Activated CD4-positive, alpha-beta T cell treated with anti-CD3 and anti-CD28 coated beads, Interleukin-2, Interleukin-4, amounts not matched to agents 100 ng/mL and 50 ng/mL, durations not matched to agents 16 hours and 8 hours (primary cell): ENCODE measurements at places on chromosomes 12 and 14.

GRCh38 chr12:90036637-90037036, 328.0 kb upstream of the ATP2B1 start:
- peak; percentile 15 for DNase-seq

GRCh38 chr14:29799464-29800095, 128.1 kb downstream of the PRKD1 start:
- DNase-seq = no peak

- DNase-seq = no peak
Observed at GRCh38 chr14:53430870-53431269, 277.7 kb upstream of the DDHD1 start.

GRCh38 chr14:84404246-84404645, 1125.7 kb upstream of the FLRT2 start:
- DNase-seq = no peak

- no peak for DNase-seq
Observed at GRCh38 chr12:1655225-1655788, 26.3 kb downstream of the WNT5B start.

DNA sequence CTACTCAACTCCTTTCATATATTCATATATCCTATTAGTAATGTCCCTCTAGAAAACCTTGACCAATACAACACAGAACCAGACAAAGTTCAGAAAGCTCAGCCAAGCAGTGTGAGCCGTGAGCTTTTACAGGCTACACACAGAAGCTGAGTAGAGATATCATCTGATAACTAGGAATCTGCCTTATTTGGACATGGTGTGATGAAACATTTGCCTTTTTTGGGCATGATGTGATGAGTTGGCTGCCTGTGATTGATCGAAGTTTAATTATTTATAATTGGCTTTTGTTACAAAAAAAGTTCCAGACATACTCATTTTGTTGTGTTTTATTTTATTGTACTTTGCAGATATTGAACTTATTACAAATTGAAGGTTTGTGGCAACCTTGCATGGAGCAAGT, 46.6 kb downstream of the TESPA1 start:
- no peak for DNase-seq

DNA sequence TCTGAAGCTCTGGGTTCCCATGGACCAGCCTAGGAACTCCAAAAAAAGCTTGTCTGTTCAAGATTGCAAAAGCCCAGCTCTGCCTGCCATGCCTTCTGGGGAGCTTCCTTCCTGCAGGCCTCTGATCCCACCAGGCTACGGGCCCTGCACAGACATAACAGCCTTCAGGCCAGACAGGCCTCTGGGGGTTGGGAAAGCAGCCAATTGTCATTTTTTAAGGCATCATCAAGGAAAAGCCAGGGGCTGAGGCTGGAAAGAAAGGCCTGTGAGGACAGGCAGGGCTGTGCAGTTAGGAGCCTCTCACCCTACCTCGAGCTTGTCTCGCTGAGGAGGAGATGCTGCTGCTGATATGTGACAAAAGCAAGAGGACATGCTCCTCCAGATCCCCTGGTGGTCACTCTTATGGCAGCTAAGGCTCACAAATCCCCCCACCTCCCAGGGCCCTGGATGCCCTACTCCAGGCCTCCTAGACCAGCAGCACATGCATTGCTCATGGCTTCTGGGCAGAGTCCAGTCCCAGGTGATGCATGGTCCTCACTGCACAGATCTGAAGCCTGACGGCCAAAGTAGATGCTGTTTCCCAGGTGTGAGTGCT, 2.9 kb downstream of the TMEM229B start:
- no peak for DNase-seq

- no peak for DNase-seq
Observed at GRCh38 chr14:79074510-79074909, 904.3 kb downstream of the NRXN3 start.

DNA sequence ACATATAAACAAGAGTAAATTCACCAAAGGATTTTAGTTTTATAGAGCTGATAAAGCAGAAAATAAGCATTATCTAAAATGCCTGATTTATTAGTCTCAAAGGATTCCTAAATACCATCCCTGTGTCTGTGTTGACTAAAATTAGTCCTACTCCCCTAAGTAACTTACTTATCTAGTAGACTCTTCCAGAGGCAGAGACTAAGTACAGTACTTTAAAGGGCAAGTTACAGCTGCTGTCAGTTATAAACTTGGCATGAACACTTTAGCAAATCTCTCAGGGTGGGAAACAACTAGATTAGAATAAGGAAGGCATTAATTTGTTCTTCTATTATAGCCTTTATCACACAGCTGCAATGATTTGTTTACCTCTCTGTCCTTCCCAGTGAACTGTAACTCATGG, 46.0 kb downstream of the ATP2B1 start:
- DNase-seq = no peak

DNA sequence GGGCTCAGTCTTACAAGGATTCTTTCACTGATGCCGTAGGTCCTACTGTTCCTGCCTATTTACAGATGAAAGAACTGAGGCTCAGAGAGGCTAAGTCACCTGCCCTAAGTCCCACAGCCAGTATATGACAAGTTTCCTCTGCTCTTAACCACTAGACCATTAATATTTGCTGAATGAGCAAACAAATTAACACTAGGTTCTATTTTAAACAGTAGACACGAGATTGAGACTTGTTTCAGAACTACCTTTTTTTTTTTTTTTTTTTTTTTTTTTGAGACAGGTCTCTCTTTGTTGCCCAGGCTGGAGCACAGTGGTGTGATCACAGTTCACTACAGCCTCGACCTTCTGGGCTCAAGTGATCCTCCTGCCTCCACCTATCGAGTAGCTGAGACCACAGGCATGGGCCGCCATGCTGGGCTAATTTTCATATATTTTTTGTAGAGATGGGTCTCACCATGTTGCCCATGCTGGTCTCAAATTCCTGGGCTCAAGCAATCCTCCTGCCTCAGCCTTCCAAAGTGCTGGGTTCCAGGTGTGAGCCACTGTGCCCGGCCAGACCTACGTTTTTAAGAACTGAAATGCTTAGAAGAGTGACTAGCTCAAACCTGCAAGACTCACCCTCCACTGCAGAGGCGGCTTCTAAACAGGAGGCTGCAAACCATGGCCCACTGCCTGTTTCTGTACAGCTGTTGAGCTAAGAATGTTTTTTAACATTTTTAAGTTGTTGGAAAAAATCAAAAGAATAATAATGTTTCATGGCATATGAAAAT, 12.9 kb downstream of the SYNE3 start:
- DNase-seq = no peak

GRCh38 chr14:61281186-61281947, at the start of gene TMEM30B:
TSS of gene TMEM30B (minus strand) at chr14:61281338. CDS start at chr14:61281147, 191 bp downstream.
- no peak for DNase-seq

DNA sequence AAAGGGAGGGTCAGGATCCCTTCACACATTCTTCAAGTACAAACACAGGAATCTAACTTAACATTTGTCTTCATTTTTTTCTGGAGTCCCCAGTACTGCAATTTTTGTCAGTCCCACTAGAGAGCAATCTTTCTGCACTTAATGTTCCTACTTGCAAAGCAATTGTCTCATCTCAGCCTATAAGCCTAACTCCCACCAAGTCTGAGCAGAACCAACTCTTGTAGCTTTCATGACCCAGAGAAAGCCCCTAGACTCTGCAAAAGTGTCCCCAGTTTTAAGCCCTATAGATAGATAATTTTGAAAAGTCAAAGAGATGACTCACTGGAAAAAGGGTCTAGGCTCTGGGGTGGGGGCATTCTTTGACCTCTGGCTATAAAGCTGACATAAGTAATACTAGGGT, 1.8 kb upstream of the ZBTB39 start:
- DNase-seq = peak; percentile 65

- peak; percentile 15 for DNase-seq
Observed at GRCh38 chr14:86124328-86124727, 594.4 kb downstream of the FLRT2 start.

- DNase-seq = peak; percentile 30
Observed at GRCh38 chr14:20757965-20758364, 10.2 kb upstream of the EDDM3B start.

- no peak for DNase-seq
Observed at GRCh38 chr14:72925171-72925759, 999 bp upstream of the DCAF4 start.

GRCh38 chr14:23612354-23612732, 23.8 kb upstream of the DHRS2 start:
- DNase-seq = no peak

DNA sequence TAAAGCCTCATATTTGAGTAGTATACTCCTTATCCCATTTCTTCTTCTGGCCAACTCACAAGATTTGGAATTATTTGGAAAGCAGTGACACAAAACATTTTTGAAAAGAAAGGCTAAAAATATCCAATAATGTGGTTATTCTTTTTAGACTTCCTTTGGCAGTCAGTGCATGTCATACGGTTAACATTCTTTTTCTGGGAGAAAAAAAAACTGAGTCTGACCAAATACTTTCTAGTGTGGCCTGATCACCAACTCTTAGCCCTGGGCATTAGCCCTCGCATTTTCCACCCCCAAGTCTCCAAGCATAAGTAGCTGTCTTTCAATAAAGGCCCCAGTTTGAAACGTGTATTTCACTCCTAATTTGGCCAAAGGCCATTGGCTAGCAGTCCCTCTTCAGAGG, 5.9 kb downstream of the RASSF3 start:
- no peak for DNase-seq

- no peak for DNase-seq
Observed at GRCh38 chr12:122975790-122976647, 975 bp downstream of the OGFOD2 start.

- DNase-seq = peak; percentile 46
Observed at GRCh38 chr12:50174971-50175715, 8.0 kb upstream of the CERS5 start.

- no peak for DNase-seq
Observed at GRCh38 chr12:110134691-110135411, 10.7 kb downstream of the IFT81 start.

- DNase-seq = no peak
Observed at GRCh38 chr12:124953689-124954405, 35.1 kb downstream of the DHX37 start.

DNA sequence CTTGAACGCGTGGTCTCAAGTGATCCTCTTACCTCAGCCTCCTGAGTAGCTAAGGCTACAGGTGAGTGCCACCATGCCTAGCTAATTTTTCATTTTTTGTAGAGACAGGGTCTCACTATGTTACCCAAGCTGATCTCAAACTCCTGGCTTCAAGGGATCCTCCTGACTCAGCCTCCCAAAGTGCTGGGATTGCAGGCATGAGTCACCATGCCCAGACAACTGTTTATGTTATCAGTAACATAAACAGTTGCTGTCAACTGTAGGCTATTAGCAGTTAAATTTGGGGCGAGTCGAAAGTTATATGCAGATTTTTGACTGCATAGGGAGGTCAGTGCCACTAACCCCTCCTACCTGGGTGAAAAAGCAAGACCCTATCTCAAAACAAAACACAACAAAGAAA, 26.2 kb upstream of the LRRK2 start:
- DNase-seq = no peak

- no peak for DNase-seq
Observed at GRCh38 chr12:48012070-48012469, 7.8 kb upstream of the COL2A1 start.

- no peak for DNase-seq
Observed at GRCh38 chr12:22126758-22127157, 80.7 kb downstream of the CMAS start.

DNA sequence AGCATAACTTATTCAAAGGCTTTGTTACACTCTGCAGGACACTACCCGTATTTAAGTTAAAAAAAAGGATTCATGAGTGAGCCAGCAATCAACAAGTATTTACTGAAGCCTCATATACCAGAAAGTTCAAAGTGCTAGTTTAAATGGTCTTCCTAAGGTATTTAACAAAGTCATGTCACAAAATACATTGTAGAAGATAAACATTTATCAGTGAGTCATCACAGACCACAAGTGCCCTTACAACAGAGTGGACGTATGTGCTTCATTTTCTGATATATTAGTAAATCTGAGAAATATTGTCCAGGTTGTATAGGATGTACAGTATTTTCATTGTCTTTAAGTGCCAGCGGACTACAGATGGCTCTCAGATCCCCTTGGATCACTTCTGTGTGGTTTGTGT, 24.2 kb downstream of the FLRT2 start:
- DNase-seq = no peak

- no peak for DNase-seq
Observed at GRCh38 chr12:68387338-68387737, 55.2 kb upstream of the MDM1 start.

DNA sequence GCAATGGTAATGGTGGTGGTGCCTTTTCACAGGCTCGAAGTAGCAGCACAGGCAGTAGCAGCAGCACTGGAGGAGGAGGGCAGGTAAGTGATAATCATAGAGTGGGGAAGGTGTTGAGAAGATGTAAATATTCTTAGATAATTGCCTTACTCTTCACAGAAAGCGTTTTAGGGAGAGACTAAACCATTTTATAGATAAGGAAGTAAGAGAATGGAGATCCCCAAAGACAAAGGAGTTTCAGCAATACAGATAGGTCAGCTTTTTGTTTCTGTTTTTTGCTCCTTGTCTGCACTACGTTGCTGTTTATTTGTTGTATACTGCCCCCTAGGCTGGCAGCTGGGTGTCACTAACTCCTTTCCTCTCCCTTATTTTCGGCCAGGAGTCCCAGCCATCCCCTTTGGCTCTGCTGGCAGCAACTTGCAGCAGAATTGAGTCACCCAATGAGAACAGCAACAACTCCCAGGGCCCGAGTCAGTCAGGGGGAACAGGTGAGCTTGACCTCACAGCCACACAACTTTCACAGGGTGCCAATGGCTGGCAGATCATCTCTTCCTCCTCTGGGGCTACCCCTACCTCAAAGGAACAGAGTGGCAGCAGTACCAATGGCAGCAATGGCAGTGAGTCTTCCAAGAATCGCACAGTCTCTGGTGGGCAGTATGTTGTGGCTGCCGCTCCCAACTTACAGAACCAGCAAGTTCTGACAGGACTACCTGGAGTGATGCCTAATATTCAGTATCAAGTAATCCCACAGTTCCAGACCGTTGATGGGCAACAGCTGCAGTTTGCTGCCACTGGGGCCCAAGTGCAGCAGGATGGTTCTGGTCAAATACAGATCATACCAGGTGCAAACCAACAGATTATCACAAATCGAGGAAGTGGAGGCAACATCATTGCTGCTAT, 2.0 kb downstream of the SP1 start:
- DNase-seq = peak; percentile 57

DNA sequence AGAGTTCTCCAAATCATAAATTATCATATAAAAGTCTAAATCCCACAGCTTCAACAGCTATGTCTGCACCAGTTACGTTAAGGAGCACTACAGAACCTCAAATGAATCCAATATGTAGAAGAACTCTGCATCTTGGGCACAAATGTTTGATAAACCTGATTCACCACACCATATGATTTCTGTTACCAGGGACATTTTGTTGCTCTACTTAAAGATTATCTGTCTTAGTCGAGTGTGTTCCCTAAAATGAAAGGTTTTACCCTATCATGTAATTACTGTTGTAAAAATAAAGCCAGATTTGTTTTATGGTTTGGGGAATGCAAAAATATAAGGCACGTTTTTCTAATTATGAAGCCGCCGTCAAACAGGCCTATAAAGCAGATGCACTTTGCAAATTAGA, 363.1 kb downstream of the EGLN3 start:
- no peak for DNase-seq
